ENCODE measurements at places on chromosomes 1 and 21. TPM values are rescaled to one million over a fixed set of nuclear protein-coding genes. Genes with fewer than 3 reads are reported as not detected.

MAST2 gene
- total RNA-seq, result 23.7 TPM

CAPN8 gene
- total RNA-seq, result not detected

SLC6A9 gene
- total RNA-seq, result 4.9 TPM

S100A1 gene
- not detected for total RNA-seq

NBPF10 gene
- total RNA-seq, result 5.8 TPM

WNT3A gene
- total RNA-seq, result not detected

G0S2 gene
- total RNA-seq, result 47.5 TPM

LCK gene
- 425 TPM for total RNA-seq

SLC35F3 gene
- total RNA-seq, result 8.0 TPM

COL6A2 gene
- total RNA-seq, result 3.9 TPM
